ENCODE measurements at places on chromosomes 2 and 18.

GRCh38 chr2:120750488-120751210 lies 15.0 kb downstream of the GLI2 start:
- no peak for DNase-seq

- DNase-seq = no peak
These were observed 44.6 kb downstream of the REEP1 start for GRCh38 chr2:86292571-86293515.

GRCh38 chr2:158211502-158211901 lies 109.8 kb downstream of the UPP2 start:
- DNase-seq = no peak

GRCh38 chr2:136208682-136209420 lies 90.9 kb upstream of the CXCR4 start:
- DNase-seq = no peak

DNA sequence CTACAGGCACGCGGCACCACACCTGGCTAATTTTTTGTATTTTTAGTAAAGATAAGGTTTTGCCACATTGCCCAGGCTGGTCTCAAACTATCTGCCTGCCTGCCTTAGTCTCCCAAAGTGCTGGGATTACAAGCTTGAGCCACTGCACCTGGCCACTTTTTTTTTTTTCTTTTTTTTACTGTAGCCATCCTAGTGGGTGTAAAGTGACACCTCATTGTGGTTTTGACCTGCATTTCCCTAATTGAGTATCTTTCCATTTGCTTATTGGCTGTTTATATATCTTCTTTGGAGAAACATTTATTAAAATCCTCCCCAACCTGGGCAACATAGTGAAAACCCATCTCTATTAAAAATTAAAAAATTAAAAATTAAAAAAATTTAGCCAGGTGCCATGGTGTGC lies 12.0 kb downstream of the PCBP1 start:
- no peak for DNase-seq

DNA sequence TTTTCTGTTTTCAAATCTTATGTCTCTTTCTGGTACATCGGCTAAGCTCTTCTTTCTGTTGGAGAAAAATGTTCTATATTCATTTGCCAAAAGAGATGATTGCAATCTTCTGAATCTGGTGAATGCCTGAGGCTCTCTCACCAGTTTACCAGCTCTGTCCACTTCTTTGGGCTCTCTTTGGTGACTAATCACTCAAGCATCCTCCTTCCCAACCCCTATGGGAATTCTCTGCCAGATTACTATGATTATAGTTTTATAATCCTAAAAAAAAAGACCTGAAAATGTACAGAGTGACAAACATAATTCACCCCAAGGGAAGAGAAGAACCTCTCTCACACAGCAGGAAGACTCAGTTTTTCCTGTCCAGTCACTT lies 187.3 kb downstream of the CAMKMT start:
- no peak for DNase-seq

- DNase-seq = no peak
These were observed 633 bp upstream of the ILKAP start for GRCh38 chr2:238203973-238204683.

GRCh38 chr2:120294008-120294340 lies 41.3 kb downstream of the RALB start:
- DNase-seq = no peak

GRCh38 chr18:31610286-31611205 lies 18.9 kb downstream of the TTR start:
- no peak for DNase-seq
